ENCODE measurements at places on chromosomes 5 and 9.

DNA sequence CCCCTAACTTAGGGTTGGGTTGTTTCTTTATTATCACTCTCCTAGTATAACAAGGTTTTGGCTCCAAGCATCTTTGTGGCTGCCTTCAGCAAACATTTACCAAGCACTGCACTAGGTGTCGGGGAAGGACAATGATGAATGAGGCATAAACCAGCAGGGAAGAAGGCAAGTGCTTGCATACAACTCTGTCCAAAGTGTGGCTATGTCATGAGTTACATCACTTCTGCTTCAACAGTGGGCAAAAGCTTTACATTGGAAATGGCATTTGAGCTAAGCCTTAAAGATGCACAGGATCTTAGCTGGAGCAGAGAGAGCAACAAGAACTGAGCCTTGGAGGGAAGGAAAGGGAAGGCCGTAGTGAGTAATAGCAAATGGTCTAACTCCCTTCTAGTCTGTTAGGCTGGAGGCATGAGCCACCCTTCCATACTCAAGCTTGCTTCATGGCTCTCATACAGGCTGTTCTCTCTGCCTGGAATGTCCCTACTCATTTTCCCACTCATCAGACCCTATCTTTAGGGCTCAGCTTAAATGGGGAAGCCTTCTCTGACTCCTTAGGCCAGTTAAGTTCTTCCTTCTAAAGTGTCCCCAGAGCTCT lies 121.8 kb downstream of the SEMA6A start:
- no peak for DNase-seq

GRCh38 chr5:154355129-154355611 lies 90.6 kb upstream of the SAP30L start:
- DNase-seq = no peak

GRCh38 chr5:37412515-37412914 lies 33.4 kb downstream of the WDR70 start:
- no peak for DNase-seq

GRCh38 chr9:32545884-32546283 lies 6.2 kb upstream of the SMIM27 start:
- no peak for DNase-seq

GRCh38 chr9:79256691-79257213 lies 315.0 kb upstream of the TLE4 start:
- peak; percentile 81 for DNase-seq

- no peak for DNase-seq
Measured at GRCh38 chr9:120916588-120916987, 10.0 kb downstream of the TRAF1 start.

DNA sequence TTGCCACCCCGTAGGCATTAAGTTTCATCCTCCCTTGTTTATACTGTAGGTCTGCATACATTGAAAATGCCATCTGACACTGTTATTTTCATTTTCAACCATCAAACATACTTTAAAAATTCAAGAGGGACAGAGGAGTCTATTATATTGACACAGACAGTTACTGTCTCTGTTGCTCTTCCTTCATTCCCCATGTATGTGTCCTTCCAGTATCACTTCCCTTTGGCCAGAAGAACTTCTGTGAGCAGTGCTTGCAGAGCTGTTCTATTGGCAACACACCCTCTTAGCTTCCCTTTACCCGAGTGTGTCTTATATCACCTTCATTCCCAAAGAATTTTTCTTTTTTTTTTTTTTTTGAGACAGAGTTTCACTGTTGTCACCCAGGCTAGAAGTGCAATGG lies 42.8 kb downstream of the RASGEF1C start:
- no peak for DNase-seq

GRCh38 chr5:176660530-176660859 lies 13.2 kb downstream of the TSPAN17 start:
- no peak for DNase-seq

DNA sequence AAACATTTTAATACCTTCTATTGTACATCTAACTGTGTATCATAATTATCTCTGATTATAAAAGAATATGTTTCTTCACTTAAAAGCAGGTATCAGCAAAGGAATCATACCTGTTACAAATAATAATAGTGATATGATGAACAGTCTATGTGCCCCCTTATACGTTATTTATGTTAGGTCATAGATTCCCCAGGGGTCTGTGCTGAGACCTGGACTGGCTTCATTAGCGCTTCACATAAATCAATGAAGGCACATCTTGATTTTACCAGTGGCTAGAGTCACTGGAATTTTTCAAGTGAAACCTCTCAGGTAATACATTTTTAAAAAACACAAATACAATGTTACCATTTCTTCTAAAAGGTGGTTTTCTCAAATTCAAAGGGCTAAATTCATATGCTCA lies 275.2 kb downstream of the BNC2 start:
- no peak for DNase-seq

GRCh38 chr5:62268234-62268633 lies 37.8 kb upstream of the KIF2A start:
- no peak for DNase-seq

- DNase-seq = no peak
Measured at GRCh38 chr9:128243215-128244018, 32.4 kb downstream of the GOLGA2 start.

DNA sequence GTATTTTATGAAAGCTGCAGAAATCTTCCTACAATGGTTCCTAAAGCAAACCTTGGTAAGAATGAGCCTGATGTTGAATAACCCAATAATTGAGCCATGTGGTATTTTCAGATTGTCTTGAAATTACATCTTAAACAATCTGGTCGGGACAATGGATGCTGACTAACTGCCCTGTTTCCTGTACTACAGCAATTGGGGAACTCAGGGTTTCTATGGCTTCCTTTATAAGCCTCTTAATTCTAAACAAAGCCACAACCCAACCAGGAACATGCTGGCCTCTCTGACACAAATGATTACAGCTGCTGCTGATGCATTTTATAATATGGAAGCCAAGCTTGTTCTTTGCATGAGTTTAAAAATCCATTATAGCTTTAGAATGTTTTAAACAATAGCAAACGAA lies 30.2 kb downstream of the PTPN3 start:
- no peak for DNase-seq

GRCh38 chr5:166624573-166624972 lies 1666.9 kb upstream of the WWC1 start:
- DNase-seq = no peak

DNA sequence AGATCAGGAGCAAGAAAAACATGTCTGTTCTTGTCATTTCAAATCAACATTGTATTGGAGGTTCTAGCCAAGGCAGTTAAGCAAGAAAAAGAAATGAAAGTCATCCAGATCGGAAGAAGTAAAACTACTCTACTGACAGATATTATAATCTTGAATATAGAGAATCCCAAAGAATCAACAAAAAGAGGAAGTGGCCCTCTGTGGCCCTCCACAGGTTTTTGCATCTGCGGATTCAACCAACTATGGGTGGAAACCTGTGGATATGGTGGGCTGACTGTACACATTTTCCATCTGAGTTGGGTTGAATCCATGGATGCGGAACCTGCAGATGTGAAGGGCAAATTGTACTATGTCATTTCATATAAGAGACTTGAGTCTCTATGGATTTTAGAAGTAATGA lies 35.1 kb downstream of the GAS1 start:
- DNase-seq = no peak

GRCh38 chr9:19033015-19033414 lies at the start of gene SAXO1:
Gene SAXO1, minus strand, starts transcription at chr9:19033209. Its CDS starts 301 bp downstream, at chr9:19032908.
- no peak for DNase-seq

- DNase-seq = no peak
Measured at GRCh38 chr5:122691931-122692330, 82.9 kb upstream of the SNX2 start.

DNA sequence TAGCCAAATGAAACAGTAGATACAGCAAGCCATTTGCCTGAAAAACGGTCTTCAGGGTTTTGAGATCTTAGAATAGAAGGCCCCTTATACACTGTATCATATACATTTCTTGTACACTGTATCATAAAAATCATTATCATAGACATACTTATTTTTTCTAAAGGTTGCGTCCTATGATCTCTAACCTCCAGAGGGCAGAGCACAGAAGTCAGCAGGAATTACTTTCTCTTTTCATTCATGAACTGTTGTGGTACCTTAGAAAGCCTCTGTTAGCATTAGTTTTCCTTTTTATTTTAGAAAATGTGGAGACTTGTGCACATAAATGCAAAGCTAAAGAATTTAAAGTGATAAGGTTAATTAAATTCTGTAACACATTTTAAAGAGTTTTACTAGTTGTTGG lies 115.4 kb downstream of the OXCT1 start:
- no peak for DNase-seq

DNA sequence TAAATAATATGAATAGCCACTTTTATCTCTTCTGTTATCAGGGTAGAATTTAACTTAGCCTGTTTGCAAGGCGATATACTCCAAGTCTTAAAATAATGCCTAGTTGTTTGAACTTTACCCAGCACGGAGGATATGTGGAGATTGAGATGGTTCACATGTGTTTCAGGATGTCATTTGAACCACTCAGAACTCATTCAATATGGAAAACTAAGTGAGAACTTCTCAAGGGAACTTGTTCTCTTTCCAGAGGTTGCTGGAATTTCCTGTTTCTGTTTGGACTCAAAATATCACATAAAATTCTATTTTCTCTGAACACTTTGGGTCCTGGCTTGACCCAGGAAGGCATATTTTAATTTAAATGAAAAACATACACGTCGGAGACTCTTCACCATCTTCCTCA lies 139.1 kb upstream of the MYO10 start:
- DNase-seq = no peak

DNA sequence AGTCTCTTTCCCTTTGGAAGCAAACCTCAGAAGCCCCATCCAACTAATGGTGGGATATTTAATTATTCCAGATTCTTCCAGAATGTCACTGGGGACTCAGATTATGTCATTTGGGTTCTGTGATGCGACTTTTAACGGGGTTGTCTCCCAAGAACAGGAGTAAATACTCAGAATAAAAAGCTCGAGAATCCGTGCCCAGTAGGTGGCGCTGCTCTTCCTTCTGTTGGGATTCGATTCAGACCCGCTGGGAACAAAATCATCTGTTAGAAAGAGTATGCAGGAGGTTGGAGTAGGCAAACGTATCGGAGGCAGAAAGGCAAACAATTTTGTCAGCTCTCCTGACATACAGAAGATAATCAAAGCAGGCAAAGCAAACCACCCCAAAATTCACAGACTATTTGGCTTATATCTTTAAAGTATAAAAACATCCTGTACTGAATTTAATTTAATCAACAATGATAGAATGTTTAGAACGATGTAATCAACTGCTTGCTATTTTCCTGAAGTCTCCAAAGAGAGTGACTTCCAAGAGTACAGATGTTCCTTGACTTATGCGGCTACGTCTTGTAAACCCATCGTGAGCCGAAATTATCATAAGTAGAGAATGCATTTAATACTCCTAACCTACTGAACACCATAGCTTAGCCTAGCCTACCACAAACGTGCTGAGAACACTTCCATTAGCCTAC lies 169.8 kb upstream of the RAI14 start:
- peak; percentile 90 for DNase-seq

DNA sequence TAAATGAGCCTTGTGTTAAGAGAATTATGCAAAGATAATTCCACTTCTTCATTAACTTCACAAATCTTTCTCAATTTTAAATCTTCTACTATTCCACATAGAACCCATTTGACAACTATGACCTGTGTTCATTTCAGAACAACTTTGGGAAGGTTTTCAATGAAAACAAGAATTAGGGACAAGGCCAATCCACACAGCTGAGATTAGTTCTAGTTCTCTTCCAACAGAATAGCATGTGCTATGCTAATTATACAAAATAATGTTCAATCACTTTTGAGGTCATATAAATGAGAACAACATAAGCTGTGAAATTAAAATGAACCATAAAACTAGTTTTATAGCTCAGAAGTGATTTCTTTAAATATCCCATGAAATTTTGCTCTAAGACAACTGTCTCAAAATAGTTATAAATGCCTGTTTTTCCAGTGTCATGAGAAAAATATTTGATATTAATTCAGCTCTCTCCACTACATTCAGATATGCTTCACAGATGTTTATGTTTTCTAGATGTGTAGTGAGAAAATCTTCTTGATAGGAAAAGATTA lies 7.2 kb upstream of the LHFPL2 start:
- no peak for DNase-seq

- no peak for DNase-seq
Measured at GRCh38 chr5:173583346-173583745, 33.1 kb downstream of the BOD1 start.

- DNase-seq = no peak
Measured at GRCh38 chr5:55108661-55109060, 6.2 kb downstream of the GZMA start.

DNA sequence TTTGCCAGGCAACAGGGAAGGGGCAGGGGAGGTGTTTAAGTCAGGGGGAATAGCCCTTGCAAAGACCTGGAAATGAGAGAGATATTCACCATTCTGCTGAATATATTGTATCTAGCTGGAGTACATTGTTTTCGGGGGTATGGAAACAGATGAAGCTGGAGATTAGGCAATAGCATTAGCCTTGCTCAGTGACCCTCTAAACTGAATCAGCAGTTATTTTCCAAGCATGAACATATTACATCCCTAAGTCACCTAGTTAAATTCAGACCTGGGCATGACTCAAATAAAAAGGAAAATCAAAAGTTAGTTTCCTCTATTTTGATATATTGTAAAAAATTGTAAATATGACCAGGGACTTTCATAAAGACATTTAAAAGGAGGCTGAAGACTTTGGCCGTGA lies 544.6 kb upstream of the TRPC7 start:
- no peak for DNase-seq

DNA sequence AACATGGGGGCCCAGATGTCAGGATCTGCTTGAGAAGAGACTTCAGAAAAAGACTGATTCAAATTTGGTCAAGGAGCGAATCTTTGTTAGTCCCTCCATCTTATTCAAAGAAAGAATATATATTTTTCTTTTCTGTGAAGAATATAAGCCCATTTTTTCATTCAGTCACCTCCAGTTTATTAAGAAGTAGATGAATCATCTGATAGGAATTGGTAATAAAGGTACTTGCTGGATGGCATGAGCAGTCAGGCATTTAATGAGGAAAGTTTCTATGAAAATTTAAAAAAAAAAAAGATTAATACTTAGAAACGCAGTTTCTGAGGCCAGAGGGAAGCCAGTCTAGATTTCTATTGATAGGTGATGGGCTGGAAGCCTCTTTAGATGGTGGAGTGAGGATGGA lies 373.1 kb upstream of the SMC2 start:
- DNase-seq = no peak

DNA sequence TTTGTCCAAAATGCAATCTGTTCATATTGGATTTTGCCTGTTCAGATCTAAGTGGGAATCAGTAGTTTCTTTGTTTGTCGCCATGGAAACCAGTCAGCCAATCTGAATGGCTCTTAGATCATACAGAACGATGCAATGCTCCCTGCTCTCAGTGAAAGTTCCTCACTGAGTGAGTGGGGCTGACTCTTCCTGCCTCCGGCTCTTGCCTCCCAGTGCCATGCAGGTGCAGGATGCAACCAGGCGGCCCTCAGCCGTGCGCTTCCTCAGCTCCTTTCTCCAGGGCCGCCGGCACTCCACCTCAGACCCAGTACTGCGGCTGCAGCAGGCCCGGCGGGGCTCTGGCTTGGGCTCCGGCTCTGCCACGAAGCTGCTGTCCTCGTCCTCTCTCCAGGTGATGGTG lies at the start of gene PTPDC1:
TSS of gene PTPDC1 (plus strand) at position 151 of the 400 bp plus-strand sequence. CDS start at position 218, 67 bp downstream.
- no peak for DNase-seq

DNA sequence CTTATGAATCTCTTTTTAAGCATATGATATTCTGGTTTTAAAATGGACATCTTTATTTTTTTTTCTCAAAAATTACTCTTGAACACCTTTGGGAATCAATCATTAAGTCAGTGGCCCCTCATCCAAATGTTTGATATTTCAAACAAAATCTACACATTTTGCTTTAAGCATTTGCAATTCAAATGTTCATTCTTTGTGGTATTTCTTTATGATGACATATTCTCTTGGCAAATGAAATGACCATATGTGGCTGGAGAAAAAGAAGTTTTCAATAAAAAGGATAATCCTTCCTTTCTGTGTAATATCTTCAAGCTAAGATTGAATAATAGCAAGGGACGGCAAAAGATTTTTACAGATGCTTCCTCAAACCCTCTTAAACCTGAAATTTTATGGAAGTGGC lies 420.8 kb downstream of the MTRR start:
- DNase-seq = no peak

All from NCI-H1092 treated with DMSO at 0.1 percent for 48 hours (cell line).